ENCODE measurements at places on chromosomes 6 and 20.

DNA sequence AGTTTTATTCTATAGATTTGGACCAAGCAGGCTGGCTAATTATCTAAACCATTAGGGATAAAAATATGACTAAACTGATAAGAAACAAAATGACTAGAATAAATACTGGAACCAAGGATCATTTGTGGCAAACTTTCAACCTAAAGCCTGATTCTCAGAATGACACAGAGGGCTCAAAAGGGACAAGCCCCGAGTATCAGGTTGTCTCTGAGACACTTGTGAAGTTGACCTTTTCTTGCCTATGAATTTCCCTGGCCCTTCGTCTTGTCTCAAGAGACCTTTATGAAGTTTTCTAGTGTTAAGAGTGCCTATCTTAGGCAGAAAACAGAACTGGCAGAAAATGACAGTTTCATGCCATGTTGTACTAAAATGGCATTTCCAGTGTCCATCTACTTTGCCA, 68.3 kb downstream of the IMPG1 start:
- no peak for DNase-seq

- DNase-seq, result no peak
Observed at GRCh38 chr20:44723391-44723790, 8.2 kb downstream of the CCN5 start.

DNA sequence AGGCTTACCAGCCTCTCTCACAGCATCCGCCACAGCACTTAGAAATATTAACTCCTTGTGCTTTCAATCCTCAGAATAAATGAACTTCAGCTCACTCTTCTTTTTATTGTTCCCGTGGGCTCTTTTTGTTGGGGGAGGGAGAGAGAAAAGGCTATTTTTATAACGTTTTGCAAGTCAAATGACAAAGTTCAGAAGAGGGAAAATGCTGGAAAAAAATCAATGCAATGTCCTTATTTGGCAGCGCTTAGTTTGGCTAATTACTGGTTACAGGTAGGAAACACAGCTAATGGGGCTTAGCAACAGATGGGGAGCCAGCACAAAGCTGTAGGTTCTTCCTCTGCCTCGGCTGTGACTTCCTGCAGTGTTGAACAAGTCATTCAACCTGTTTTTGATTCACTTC, 1067.0 kb upstream of the MAP3K7 start:
- DNase-seq, result no peak

DNA sequence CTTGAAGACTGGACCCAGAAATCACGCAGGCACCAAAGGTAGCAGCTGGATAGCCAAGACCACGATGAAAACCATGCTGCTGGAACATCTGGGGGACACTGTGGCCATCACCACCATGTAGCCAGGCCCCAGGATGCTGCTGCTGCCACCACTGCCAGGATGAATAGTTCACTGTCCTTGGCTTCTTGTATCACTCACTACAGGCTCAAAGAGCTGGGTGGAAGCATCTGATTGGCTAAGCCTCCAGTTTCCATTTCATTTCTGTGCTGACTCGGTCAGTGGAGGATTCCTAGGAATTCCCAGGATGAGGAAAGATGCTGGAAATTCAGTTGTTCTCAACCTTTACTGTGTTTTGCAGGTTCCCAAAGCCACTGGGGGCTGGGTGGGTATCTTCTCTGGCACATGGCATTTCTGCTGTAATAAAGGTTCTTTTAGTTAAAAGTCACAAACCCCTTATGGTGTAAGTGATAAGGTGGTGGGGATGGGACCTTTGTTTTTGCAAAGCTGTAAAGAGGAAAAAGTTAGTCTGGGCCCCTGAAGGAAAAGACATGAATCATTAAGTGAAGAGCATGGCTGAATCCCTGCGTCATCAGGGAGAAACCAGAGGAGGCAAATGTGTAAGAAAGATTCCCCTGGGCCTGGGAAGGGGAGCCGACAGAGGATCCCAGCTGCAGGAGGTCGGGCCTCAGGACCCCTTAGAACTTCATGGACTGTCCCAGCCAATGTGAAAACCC, 75.6 kb upstream of the RNF24 start:
- no peak for DNase-seq

DNA sequence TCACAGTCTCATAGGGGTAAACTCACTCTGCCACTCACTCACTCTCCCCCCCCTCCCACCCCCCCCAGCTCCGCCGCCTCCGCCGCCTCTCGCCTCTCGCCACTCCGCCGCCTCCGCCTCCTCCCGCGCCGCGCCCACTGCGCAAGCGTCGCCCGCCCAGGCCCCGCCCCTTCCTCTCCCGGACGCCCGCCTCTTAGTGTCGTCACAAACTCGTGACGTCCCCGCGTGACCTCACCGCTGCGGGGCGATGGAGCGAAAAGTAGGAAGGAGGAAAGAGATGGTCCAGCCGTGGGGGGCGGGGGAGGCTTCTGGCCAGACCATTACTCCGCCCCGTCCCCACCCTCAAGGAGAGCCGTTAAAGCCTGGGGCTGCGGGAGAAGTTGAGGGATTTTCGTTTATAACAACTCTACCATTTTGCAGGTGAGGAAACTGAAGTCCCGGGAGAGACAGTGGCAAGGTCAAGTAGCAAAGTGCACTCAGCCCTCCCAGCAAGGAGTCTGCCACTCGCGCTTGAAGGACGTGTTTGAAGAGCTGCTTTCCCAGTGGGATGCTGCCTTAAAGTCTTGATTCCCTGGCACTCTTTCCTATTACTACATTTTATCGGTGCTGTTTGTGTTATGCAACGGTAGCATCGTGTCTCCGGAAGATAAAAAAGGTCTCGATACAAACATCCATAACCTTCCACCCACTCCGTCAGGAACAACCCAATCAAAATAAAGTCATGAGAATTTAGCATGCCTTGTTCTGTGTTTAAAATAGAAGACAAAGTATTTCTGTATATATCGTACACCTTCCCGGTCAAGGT, at the start of gene ILRUN:
ILRUN (minus strand) TSS at position 29 of the 805 bp plus-strand sequence. CDS start 164 bp downstream, outside the sequence.
- peak; percentile 85 for DNase-seq

DNA sequence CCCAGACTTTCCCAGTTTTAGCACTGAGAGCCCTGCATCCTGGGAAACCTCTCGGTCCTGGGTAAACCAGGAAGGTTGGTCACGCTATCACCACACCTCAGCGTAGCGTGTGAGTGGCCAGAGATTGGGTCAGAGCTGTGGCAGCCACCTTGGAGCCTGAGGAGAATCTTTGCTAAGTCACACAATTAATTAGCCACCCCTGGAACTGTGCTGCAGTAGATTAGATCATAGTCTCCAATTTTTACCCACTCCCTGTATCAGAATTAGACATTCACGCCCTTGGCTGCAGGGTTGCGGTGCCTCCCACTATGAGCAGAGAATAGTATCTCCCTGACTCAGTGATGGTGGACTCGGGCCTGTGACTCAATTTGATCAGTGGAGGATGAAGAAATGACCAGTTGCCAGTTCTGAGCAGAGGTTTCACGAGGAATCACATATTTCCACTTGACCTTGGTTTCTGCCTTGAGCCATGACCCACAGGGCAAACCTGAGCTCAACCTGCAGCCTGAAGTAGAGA, 6.0 kb upstream of the PTGIS start:
- DNase-seq, result no peak

DNA sequence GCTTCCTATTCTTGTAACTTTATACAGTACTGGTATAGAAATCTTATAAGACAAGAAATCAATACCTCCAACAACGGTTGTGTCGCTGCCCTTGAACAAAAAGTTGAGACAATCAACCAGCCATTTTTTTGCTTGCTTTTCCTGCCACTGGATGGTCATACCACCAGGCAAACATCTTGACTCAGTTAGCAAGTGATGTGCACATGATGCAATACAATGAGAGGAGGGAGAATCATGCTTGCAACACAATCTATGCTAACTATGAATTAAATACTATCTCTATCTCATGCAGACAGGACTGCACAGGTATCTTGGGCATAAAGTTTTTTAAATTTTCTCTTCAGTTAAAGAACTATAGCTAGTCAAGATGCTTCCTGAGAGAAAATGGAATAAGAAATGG, 877.7 kb upstream of the CITED2 start:
- no peak for DNase-seq

GRCh38 chr6:165634101-165634880, 28.8 kb downstream of the PDE10A start:
- no peak for DNase-seq

- DNase-seq, result no peak
Observed at GRCh38 chr20:57795977-57796560, 86.3 kb upstream of the PMEPA1 start.

DNA sequence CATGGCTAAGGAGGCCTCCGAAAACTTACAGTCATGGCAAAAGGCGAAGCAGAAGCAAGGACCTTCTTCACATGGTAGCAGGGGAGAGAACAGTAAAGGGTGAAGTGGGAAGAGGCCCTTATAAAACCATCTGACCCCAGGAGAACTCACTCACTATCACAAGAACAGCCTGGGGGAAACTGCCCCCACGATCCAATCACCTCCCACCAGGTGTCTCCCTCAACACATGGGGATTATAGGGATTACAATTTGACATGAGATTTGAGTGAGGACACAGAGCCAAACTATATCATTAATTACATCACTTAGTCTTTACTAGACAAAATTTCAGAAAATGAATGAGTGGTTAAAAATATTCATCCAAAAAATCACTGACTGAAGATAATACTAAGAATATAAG, 453.6 kb downstream of the COL12A1 start:
- no peak for DNase-seq

GRCh38 chr6:95948324-95948723, 67.5 kb upstream of the FUT9 start:
- no peak for DNase-seq

- DNase-seq, result no peak
Observed at GRCh38 chr6:61901748-61902147, 384.3 kb downstream of the KHDRBS2 start.

GRCh38 chr6:65711531-65711930, 4.5 kb upstream of the EYS start:
- DNase-seq, result no peak

DNA sequence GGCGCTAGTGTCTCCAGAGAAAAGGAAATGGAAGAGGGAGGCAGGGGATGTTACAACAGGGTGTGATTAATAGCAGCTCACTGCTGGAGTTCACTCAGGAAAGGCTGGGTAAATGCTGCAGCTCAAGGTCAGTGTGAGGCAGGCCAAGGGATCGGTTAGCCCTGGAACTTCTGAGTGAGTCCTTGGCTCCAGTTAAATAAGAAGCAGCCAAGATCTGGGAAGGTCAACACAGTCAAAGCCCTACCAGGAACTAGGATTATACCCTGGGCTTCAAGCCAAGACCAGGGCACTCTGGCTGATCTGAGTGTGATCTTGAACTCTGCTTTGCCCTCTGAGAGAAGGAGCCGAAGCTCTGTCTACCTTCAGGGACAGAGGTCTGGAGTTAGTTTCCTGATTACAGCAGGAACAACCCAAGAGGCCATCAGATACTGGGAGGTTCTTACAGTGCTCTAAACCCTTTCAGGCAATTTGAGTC, 44.3 kb downstream of the TPD52L1 start:
- peak; percentile 91 for DNase-seq

- DNase-seq, result no peak
Observed at GRCh38 chr20:16497896-16498295, 75.4 kb downstream of the KIF16B start.

GRCh38 chr6:105137388-105137787, 42.4 kb downstream of the POPDC3 start:
- no peak for DNase-seq

DNA sequence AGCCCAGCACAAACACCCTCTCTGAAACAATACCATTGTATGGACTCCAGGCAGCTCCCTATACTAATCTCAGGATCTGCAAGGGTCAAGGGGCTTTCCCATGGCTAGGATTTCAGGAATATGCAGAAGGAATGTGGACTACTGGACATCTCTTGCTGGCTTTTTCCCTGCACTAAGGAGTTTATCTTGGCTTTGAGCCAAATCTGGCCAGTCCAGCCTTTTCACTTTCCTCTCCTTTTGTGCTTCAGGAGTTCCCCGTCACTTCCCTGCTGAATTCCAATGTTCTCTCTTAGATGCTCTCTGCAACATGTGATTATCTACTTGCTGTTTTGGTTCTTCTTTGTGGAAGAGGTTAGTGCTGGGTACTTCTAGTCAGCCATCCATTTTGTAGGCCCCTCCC, 568.2 kb downstream of the HDGFL1 start:
- DNase-seq, result no peak

DNA sequence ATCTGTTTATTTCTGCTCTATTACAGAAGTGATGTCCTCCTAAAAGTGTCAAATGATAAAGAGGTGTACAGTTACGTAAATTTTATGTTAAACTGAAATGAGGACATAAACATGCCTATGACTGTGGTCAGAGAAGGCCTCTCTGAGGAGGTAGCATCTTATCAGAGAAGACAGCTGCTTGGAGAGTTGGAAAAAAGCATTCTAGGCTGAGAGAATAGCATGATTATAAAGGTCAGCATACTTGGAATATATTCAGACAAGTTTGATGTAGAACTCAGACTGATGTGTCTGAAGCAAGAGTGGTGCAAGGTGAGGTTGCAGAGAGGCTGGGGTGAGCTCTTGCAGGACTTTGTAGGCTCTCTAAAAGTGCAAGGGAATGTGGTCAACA, 3.1 kb upstream of the PCNA start:
- DNase-seq, result no peak

GRCh38 chr6:20657274-20657800, 123.1 kb downstream of the CDKAL1 start:
- no peak for DNase-seq

DNA sequence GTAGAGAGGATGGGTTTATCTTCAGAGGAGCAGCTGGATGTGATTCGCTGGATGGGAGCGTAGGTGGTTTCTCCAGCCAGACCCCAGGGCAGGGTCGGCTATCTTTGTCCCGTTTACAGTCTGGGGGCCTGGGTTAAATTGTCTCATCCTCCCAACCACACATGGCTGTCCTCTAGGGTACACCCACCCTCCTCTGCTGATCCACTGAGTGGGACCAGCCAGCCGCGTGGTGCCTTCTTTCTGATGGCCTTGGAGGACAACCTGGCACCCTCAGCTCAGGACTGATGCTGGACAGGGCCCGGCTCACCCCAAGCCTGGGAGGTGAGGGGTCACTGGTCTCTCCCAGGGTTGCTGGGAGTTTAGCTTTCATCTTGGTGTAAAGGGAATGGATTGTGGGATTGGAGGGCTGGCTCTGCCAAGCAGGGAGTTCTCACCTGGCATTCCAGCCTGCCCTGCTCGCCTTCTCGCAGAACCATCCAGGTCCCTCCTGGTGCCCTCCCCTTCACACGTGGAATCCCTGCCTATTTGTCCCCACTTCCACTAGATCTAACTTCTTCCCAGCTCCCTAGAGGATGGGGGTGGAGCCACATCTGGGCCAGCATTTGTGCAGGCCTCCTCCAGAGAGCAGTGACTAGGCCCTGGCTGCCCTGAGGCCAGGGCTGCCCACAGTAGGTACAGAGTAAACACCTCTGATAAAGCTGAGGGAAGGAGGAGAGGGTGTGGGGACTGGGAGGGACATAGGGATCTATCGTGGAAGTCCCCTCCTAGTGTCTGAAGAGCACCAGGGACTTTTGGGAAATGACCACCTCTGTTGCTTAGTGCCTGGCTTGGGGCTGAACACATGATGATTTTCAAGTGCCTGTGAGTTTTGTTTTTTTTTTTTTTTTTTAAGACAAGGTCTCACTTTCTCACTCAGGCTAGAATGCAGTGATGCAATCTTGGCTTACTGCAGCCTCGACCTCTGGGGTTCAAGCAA, 1.6 kb downstream of the ITPR3 start:
- DNase-seq, result no peak

DNA sequence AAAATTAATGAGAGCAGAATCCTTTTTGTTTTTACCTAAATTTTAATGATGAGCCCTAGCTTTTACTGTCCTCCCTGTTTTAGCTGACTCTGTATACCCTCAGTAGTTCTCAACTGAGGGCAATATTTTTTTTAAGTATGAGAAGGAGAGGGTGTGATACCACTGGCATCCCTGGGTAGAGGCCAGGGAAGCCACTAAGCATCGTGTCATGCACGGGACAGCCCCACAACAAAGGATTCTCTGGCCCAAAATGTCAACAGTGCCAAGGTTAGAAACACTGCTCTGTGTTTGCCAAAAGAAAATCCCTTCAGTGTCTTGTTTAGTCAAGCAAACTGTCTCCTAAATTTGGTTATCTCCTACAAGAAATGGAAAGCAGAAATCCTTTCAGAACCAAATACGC, 210.4 kb downstream of the KCNQ5 start:
- no peak for DNase-seq
